ENCODE measurements at places on chromosomes 16 and 17.

DNA sequence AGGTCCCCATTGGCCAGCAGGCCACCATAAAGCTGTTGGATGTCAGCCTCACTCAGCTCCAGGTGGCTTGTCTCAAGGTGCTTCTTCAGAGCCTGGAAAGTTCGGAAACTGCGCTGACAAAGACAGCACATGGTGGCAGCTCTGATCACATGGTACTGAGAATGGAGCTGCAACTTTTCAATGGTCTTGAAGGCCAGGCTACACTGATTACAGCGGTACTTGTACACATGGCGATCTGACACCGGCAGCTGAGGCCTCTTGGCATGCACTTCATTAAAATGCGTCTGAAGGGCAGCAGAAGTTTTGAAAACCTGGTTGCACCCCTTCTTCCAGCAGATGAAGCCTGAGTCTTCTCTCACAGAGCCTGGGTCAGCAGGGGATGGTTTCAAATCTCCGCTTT, 249.7 kb downstream of the ZFHX3 start:
- DNase-seq = no peak

- DNase-seq = no peak
These were observed 19.3 kb upstream of the FOXF1 start for GRCh38 chr16:86490859-86491639.

DNA sequence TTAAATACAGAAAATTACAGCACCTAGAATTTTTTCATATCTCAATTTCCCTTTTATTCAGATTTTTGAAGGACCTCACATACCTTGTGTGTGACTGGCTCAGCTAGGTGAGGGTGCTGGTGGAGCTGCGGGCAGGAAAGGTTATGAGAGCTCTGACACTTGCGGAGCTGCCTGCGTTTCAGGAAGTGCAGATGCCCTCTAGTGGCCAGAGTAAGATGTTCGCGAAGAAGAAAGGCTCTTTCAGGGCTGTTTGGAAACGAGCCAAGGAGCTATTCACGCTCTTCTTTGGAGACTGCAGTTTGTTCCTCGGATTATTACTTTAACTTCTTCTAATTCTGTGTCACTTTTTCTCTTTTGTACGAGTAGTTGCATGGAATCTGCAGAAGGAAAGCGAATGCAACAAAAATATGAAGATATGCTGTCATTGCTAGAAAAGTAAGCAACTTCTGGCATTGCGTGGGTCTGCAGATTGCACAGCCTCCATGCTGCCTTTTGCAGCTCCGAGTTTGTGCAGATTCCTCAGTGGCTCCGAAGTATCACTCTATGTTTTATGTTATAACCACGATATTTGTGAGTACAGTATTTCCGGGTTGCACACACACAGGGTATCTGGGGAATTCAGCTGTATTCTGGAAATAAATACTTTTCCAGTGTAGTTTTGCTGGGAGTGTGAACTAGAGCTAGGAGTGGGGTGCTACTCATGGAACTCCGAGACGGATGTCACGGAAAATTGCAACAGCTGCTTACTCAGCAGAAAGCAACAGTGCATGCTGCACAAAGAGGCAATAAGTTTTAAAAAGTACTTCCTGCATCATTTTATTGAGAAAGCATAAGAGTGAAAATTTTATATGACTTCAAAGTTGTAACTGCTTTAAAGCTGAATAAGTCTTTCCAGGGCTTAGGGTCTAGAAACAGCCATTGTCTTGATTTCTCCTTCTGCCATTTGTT, 46.3 kb downstream of the DNAH9 start:
- DNase-seq = peak; percentile 27

DNA sequence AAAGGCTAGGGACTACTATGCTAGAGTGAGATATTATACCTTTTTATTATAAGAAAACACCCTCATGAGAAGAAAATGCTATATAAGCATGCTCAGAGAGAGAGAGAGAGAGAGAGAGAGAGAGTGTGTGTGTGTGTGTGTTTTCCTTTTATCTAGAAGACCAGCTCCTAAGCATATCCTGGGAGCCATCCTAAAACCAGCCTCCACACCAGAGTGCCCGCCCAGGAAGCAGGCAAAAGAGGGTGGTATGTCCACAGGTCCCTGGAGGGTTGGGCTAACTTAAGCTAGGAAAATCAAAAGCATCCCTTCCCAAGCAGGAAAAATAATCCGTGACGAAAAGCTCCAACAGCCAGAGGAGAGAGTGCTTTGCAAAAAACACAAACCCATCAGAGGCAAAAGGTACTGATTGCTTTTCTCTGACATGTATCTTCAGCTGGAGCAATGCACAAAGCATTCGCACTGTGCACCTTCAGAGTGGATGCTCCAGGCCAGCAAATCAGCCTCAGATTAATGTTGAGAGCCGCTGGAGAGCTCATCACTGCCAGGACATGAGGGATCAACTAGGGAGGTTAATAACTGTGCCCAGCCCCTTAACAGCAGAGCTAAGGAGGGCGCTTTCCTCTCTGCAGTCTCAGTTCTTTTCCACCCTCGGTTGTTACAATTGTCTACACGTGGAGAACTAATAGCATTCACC, 125.1 kb downstream of the SLC39A11 start:
- no peak for DNase-seq

DNA sequence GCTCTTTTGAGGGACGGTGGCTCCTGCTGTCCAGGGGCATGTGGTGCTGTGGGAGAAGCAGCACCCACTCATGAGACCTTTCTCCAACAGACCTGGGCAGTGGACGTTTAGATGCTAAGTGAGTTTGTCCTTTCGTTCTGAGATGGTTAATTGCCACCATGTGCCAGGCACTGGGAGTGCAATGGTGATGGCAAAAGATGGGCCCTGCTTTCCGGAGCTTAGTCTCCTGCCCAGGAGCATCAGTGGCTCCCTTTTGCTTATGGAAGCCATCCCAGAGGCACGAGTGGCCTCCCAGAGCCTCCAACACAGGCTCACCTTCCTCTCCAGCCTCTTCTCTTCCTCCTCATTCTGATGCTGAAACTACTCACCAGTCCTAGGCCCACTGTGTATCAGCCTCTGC, 28.4 kb downstream of the CASKIN2 start:
- DNase-seq = no peak

GRCh38 chr17:40349895-40350688, 14.4 kb downstream of the GJD3 start:
- DNase-seq = no peak

DNA sequence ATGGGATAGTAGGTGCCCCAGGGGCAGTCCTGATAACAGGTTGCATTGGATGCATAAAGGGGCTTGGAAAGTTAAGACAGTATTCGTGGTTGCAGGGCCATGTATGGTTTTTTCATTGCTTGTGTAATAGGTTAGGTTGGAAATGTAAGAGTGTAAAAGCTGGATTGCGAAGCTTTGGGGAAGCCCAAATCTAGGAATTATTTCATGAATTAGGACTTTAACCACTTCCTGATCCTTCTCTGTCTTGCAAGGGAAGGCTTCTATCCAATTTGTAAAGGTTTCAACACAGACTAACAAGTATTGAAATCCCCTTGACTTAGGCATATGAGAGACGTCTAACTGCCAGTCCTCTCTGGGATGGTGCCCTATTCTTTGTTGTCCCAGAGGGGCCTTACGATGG, 7.8 kb upstream of the CCL17 start:
- no peak for DNase-seq

DNA sequence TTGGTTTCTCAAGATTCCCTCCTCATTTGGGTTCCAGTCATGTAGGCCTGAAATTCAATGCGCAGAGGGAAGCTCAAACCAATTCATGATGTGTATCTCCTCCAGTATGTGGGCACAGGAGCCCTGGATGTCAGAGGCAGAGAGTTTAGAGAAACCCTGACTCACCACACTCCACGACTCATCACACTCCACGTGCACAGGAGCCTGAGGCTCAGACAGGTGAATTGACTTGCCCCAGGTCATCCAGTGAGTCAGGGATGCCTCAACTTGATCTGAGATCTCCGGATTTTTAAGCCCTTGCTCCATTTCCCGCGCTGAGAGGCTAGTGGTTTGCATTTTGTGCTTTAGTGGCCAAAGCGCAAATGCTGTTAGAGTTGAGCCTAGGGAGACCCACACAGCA, 183.9 kb downstream of the HAPSTR1 start:
- no peak for DNase-seq

GRCh38 chr16:70694868-70695218, 9.0 kb upstream of the MTSS2 start:
- no peak for DNase-seq

- DNase-seq = no peak
These were observed 4.8 kb upstream of the TBX2 start for GRCh38 chr17:61394630-61395408.

GRCh38 chr17:46771561-46772474, 46.7 kb downstream of the WNT3 start:
- peak; percentile 49 for DNase-seq

DNA sequence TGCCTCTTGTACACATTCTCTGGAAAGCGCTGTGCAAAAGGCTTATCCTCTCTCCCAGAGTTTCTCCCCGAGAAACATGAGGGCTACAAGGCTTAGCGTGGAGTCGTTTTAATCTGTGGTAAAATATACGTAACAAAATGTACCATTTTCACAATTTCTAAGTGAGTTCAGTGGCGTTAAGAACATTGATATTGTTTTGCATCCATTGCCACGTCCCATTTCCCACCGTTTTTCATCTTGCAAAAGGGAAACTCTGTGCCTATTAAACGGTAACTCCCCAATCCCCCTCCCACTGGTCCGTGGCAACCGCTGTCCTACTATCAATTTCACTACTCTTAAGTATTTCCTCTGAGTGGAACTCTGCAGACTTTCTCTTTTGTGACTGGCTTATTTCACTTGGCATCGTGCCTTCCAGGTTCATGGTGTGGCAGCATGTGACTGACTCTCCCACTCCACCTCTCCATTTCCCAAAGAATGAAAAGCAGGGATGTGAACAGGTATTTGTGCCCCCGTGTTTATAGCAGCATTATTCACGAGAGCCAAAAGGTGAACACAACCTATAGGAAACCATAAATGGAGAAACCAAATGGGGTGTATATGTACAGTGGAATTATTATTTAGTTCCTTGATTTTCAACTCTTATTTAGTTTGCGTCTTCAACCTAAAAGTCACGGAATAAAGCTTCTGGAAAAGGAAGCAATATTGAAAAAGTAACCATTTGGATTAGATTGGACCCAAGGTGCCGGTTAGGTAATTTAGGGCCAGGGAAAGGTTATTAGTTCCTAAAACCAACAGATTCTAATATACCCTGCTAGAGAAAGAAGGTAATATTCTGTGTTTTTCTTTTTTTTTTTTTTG, 1.1 kb upstream of the USP32 start:
- DNase-seq = no peak

DNA sequence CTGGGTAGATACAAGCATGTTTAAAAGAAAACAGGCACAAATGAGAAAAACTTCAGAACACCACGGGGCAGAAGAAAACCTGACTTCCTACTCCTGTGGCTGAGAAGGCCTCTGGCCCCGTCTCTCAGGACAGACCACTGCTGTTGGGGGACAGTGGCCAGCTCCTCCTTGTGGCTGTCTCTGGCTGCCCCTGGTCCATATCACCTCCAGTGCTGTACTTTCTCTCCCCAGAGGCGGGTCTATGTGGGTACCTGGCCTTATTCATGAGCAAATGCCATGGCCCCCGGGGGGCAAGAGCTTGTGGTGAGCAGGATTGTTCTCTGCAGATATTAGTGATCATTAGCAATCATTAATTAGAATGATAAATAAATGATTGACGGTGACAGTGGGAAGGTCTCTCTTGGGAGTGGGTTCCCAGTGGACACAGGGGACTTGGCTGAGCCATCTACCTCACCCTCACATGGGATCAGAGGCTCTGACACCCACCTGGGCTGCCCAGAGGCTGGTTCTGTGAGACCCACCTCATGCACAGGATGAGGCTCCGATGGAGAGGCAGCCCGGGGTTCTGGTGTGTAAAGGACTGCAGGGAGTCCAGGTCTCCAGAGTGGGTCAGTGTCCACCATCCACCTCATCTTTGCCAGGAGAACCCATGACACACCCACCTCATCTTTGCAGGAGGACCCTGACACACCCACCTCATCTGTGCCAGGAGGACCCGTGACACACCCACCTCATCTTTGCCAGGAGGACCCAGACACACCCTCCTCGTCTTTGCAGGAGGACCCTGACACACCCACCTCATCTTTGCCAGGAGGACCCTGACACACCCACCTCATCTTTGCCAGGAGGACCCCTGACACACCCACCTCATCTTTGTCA, 30.6 kb upstream of the CBFA2T3 start:
- DNase-seq = no peak

DNA sequence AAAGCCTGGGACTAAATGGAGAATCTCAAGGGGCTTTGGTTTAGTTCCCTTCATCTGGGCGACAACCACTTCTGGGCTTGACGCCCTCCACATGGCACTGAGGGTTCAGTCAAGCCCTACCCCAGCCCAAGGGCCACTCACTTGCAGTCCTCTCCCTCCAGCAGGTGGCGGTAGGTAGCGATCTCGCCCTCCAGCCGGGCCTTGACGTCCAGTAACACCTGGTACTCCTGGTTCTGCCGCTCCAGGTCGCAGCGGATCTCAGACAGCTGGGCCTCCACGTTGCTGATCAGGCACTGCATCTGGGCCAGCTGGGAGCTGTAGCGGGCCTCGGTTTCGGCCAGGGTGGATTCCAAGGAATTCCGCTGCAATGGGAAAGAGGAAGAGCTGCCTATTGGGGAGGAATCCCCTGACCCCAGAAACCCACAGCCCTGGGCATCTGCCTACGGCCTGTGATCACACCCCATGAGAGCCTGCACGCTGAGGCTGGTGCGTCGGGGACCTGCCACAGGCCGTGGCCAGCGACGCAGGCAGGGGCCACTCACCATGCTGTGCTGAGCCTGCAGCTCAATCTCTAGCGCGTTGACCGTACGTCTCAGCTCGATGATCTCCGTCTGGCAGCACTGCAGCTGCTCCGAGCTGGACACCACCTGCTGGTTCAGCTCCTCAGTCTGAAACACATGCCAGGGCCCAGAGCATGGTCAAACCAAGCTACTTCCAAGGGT, 2.7 kb downstream of the KRT36 start:
- DNase-seq = peak; percentile 28

- no peak for DNase-seq
These were observed 115.7 kb upstream of the IRX3 start for GRCh38 chr16:54402270-54402669.

- DNase-seq = no peak
These were observed 142.1 kb upstream of the RPH3AL start for GRCh38 chr17:494601-495265.

DNA sequence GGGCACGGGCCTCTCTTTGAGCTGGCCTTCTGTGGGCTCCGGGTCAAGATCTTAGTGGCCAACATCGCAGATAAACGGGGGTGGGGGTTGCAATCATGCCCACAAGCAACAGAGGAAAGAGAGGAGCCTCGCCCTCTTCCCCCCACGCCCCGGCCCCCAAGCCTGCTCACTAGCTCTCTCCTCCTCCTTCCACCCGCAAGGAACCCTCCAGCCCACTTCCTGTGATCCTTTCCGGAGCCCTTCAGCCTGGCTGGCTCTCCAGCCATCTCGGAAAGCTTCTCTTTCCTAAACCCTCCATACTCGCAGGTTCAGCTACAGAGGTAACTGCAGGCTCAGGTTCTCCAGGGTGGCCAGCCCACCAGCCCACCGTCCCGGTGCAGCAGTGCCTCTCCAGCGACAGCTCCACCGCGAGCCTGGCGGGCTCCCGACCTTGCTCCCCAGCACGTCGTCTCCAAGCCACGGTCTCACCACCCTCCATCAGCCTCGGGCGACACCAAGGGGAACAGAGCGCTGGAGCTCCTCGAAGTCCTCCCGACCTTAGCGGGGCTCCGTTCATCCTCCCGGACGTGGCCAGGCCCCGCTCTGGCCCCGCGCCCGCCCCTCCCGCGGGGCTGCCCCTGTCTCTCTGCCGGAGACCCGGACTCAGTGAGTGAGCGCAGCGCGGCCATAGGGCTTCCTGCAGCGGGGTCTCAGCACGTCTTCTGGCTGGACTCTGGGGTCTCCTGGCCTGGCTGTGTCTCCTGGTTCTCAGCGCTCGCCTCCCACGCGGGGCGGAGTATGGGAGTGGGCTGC, 12.9 kb upstream of the ODF4 start:
- DNase-seq = peak; percentile 45

GRCh38 chr17:4725646-4726310, 5.5 kb upstream of the MED11 start:
- DNase-seq = no peak

Measured in GM19239 (cell line).